SK-N-SH treated with all-trans-retinoic acid at 6 μM for 48 hours (cell line): ENCODE measurements at places on chromosomes 12 and 14.

DNA sequence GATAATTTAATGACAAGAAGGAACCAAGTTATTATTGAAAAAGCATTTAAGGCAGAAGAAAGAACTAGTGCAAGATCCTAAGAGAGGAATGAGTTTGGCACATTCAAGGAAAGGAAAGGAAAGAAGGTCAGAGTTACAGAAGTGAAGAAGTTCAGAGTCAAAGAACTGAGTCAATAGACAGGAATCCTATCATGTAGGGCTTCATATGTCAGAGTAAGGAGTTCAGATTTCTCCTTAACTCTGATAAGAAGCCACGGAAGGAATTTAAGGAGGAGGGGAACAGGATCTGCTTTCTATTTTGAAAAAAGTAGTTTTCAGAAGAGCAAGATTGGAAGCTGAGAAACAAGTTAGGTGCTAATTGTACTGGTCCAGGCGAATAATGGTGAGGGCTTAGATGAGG is 223.1 kb upstream of the FOXN3 start:
- no peak for ATAC-seq

GRCh38 chr12:47710278-47710677 is 4.4 kb upstream of the RPAP3 start:
- no peak for ATAC-seq

GRCh38 chr12:9784816-9785215 is 24.1 kb upstream of the CD69 start:
- ATAC-seq = no peak

DNA sequence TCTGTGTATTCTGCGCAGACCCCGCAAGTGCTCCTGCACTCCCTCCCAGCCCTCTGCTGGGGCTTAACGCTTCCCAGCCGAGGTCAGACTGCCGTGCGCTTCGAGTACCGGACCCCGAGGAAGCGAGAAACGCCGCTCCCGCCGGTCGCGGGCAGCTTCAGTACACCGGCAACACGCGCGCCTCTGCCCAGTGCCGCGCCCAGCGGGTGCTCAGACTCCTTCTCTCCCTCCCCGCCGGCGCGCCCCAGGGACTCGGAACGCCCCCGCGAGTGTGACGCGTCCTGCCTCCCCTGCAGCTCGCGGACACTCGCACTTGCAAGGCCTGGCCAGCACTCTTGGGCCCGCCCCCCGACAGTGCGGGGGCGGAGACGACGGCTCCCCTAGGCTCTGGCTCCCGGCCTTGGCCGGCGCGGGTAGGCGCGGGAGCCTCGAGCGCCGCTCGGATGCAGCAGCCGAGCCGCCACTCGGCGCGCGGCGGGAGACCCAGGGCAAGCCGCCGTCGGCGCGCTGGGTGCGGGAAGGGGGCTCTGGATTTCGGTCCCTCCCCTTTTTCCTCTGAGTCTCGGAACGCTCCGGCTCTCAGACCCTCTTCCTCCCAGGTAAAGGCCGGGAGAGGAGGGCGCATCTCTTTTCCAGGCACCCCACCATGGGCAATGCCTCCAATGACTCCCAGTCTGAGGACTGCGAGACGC is at the start of gene PTGER2:
Gene PTGER2 (plus strand): TSS at position 410 of the 692 bp plus-strand sequence. CDS start 237 bp downstream, at position 647.
- ATAC-seq = peak; percentile 87

- ATAC-seq = no peak
Observed at GRCh38 chr12:101777978-101778377, 38.7 kb upstream of the SYCP3 start.

GRCh38 chr14:75648066-75648838 is 12.4 kb downstream of the ERG28 start:
- peak; percentile 67 for ATAC-seq
